ENCODE measurements at places on chromosomes 1 and 21.

DNA sequence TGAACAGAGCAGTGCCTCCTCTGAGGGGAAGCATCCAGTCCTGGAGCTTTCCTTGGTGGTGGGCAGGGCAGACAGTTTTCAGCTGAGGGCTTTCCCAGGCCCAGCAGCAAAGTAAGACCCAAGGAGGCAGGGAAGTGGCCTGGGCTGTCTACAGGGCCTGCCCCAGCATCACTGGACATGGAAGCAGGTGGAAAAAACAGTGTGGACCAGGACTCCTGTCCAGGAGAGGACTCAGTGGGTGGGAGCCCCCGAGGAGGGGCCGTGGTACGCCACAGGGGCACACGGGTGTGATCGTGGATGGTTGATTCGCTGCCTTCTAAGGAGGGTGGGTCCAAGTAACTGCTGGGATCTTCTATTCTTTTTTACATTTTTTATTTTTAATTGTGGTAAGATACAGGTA lies 387.6 kb downstream of the KIF26B start:
- DNase-seq = no peak

DNA sequence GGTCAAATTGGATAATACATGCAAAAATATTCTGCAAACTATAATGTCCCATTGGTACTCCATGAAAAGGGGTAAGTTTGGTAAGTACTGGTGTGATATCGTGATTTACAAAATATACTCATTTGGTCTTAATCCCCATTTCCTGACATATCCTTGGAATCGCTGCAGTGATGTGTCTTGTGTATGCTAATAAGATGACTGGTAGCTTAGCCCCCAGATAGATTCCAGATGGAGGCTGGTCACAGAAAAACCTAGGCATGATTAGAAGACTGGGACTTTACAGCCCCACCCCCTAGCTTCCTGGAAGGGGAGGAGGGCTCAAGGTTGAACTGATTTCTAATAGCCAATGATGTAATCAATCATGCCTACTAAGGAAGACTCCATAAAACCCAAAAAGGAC lies 3.0 kb downstream of the VAMP4 start:
- DNase-seq = no peak

- no peak for DNase-seq
Observed at GRCh38 chr1:192045131-192045530, 113.1 kb upstream of the RGS18 start.

DNA sequence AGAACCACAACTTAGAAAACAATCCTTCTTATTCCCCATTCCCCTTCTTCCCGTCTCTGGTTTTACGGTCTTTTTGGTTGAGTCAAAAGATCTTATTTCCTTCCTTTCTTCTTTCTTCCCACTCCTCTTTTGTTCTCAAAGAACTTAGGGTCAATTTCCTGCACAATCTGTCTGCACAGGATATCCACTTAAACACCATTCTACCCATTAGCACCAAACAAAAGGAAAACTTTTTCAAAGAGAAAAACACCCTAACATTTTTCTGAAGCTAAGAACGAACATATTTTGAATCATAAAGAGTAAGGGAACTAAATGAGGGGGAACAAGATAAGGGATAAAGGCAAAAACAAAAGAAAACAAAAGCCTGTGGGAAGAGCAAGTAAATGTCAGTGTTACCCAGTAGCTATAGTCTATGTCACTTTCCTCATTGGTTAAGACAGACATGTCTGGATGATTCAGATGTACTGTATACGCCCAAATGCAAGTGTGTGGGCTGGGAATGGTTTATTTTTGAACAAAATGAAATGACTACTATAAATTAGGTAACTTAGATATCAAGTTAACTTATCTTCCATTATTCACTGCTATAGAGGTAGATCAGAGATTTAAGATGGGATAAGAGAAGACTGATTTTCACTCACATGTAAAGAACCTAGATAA lies 59.9 kb downstream of the TOR3A start:
- no peak for DNase-seq

DNA sequence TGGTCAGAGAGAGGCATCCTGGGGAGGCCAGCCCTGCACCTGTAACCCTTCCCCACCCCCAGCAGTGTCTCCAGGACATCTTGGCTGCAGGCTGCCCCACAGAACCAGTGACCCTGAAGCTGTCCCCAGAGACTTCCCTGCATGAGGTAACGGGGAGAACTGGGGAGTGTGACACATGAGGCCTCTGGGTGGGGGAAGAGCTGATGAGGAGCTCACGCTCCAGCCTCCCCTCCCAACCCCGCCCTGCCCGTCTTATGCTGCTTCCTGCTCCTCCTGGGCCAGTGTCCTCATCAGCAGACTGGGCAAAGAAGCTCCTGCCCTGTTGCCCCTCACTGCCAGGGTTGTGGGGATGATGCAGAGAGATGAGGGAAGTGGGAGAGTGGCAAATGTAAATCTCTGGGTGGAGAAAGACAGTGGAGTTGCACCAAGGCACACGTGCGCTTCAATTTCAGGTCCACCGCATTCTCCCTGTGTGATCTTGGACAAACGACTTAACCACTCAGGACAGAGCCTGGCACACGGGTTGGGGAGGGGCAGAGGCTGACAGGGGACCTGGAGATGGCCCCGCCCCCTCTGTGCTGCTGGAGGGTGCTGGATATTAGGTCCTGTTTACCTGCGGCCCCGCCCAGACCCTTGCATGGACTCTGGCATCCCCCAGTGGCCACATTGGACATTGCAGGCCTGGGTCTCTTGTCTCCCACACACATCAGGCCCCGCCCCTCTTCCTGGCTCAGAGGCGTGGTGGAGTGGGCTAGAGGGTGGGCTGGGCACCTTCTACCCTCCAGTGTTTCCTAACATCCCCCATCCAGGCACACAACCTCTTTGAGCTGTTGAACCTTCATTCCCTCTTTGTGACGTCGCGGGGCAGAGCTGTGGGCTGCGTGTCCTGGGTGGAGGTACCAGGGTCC lies 12.3 kb downstream of the CLCNKB start:
- peak; percentile 85 for DNase-seq

GRCh38 chr1:217614200-217614712 lies 16.6 kb downstream of the GPATCH2 start:
- DNase-seq = no peak

DNA sequence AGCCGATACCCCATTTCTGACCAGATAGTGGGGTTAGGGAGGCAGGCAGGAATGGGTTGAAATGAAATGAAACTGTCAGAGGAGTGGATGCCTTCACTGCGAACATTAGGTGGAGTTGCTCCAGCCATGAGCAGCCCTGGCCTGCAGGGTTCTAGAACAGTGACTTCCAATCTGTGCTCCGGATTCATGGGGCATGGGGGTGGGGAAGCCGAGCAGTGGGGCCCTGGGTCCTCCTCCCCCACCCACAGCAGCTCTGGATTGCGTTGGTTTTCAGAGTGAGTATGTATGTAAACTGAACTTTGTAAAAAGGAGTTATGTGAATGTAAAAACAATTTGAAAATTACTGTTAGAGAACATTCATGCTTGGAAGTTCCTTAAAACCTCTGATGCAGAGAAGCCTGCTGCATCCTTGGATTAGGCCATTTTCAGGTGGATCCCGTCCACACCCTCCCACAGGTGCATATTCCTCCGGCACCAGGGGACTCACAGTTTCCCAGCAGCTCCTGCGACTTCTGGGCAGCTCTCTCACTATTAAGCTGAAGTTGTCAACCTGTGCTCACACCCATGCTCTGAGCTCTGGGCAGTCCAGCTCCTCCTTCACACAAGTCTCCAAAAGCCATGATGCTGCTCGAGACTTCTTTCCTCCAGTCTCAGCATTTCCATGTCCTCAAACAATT lies 54.4 kb upstream of the EDN2 start:
- no peak for DNase-seq

DNA sequence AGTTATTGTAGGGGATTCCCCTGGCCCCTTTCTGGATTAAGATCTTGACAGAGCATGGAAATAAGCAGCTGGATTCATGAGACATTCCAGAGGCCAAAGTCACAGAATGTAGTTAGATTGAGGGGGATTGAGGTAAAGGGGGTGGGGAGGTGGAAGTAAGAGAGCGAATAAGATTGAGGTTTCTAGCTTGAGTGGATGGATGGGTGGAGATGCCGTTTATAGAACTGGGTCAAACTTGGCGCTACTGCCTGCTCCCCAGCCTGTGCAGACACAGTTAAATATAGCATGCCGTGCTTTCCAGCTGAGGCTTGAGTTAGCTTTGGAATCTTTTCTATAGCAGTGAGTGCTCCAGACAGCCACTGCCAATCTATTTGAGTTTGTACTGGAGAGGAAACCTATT lies 85.7 kb downstream of the DYRK1A start:
- no peak for DNase-seq

GRCh38 chr1:19564366-19564765 lies 79.0 kb upstream of the CAPZB start:
- no peak for DNase-seq

DNA sequence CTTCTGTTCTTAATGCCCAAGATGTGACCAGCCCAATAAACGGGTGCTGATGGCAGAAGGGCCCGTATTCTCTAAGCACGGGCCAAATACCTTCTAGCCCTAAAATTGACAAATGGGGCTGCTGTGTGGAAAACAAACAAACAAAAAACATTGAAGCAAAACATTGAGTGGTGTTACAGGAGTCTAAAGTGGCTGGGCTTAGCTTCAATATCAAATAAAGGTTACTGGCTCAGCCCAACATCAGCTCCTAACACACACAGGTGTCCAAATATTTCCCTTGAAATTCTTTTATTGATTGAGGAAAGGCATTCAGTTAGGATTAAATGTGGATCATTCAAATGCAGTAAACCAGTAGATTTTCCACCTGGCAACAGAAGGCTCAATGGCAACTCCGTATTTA lies 13.3 kb upstream of the TTF2 start:
- DNase-seq = no peak

GRCh38 chr21:26194811-26195251 lies 24.3 kb upstream of the APP start:
- DNase-seq = no peak

- DNase-seq = no peak
Observed at GRCh38 chr21:36325373-36326010, 5.5 kb downstream of the MORC3 start.

Measured in activated T-cell treated with anti-CD3 and anti-CD28 coated beads for 1 hour (primary cell).